SK-N-DZ (cell line): ENCODE measurements at places on chromosomes 13 and 19.
A peak's percentile ranks its signal among the peaks of the same experiment; 100 is the strongest.

GRCh38 chr13:31772231-31772630, 32.9 kb downstream of the RXFP2 start:
- no peak for DNase-seq

- peak; percentile 39 for DNase-seq
Observed at GRCh38 chr13:110869805-110870706, 44.8 kb downstream of the ANKRD10 start.

- no peak for DNase-seq
Observed at GRCh38 chr13:57899096-57899495, 267.6 kb downstream of the PCDH17 start.

- DNase-seq = no peak
Observed at GRCh38 chr13:84380866-84381265, 498.6 kb upstream of the SLITRK1 start.

DNA sequence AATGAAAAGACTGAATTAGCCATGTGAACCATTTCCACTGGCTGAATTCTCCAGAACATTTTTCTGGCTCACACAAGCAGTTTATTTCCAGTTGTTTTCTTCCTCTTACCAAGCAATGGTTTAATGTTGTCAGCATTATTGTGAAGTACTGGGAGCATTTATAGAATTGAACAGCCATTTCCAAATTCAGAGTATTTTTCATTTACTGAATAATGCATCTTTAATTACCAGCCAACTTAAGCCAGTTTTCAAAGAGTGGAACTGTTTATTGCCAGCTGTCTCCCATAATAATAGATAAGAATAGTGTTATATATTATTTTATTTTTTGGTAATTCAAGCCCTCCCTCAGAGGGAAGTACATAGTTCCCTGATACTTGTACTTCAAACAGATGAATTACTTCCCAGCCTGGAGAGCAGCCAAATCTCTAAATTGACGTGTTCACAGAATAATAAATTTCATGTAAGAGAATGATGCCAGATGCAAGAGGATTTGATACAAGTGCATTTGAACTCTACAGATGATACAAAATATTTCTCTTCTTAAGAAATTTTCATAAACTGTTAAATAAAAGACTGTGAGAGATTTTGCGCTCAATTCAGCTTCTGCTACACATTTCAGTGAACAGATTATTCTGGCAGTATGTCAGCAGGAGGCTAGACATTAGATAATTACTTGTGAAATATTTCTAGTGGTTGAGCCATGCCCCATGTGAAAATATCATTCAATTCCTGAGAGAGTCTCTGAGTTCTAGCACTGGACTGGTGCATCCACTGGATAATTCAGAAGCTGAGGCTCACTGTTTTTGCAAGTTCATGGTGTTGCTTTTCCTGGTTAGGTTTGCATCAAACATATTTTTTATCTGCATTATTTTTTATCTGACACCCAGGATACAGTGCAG, 315.9 kb downstream of the SLC7A1 start:
- DNase-seq = no peak

- DNase-seq = no peak
Observed at GRCh38 chr19:50939596-50939995, 13.2 kb downstream of the KLK5 start.

DNA sequence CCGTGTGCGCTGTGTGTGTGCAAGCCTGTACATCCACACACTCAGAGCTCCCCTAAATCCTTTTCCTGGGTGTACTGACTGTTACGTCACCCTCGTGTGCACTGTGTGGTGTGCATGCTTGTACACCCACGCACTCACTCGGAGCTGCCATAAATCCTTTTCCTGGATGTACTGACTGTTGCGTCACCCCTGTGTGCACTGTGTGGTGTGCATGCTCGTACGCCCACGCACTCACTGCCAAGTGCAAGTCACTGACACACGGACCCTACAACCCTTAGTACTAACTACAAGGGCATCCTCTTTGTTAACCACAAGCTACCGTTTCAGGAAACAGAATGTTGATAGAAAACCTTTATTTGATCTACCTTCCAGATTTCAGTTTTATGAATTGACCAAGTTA, 983.4 kb downstream of the EFNB2 start:
- DNase-seq = no peak

- no peak for DNase-seq
Observed at GRCh38 chr13:41546372-41547190, 89.2 kb downstream of the RGCC start.

GRCh38 chr13:36445278-36445677, 13.0 kb downstream of the CCNA1 start:
- no peak for DNase-seq

DNA sequence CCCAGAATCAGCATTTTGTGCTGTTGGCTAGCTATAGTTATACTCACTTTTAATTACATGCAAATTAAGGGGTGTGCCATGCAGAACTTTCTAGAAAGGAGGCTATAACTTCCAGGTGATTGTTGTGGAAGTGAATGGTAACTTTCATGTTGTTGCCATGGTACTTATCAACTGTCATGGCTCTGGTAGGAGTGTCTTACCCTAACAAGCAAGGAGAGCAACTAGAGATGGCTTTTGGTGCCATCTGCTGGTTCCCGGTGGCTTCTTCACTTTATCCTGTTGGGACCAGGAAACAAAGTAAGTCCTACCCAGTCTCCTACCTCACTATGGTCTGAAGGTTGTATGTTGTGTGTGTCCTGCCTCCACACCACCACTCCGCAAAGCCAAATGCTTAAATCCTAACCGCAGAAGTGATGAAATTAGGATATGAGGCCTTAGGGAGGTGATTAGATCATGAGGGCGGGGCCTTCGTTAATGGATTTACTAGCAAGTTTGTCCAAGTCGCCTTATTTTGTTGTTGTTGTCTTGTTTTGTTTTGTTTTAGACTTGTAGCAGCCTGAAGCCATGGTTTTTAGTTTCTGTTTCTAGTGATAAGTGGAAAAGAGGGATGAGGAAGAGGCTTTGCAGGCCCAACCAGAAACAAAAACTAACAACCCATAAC, 22.6 kb downstream of the FBXL12 start:
- peak; percentile 90 for DNase-seq

DNA sequence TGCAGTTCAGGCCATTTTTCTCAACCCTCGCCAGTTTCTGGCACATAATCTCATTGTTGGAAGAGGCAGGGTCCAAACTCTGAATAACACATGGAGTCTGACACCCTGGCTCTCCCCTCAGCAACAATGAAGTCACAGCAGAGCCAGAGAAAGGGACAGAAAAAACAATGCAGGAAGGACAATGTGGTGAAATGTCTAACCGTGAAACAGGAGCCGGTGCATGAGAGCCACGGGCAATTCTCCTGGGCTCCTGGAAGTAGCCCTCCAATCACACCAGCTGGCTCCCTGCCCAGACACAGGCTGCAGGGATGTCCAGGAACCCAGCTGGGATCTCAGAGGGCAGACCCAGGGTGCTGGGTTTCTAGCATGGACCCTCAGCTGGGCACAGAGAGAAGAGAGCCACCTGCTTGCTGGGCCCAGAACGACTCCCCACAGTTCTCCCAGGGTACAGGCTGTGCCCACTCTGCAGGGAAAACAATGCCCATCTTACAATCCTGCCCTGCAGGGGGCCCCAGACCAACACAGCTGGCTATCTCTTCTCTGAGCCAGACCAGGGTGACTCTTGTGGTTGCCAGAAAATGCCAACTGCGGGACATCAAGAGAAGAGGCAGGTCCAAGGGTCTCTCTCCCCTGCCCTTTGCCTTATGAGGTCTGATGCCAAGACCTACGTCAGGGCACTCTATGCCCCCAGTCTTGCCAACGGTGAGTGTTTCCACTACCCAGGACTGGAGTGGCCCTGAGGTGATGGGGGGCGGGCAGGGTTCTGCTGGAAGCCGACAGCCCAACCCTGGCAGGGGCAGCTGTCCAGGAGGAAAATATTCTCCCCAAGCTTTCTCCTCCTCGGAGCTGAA, 64.5 kb downstream of the CEBPG start:
- peak; percentile 28 for DNase-seq

- peak; percentile 51 for DNase-seq
Observed at GRCh38 chr19:10505583-10506229, 2.5 kb upstream of the KEAP1 start.

- no peak for DNase-seq
Observed at GRCh38 chr13:31638577-31638976, 100.7 kb upstream of the RXFP2 start.

DNA sequence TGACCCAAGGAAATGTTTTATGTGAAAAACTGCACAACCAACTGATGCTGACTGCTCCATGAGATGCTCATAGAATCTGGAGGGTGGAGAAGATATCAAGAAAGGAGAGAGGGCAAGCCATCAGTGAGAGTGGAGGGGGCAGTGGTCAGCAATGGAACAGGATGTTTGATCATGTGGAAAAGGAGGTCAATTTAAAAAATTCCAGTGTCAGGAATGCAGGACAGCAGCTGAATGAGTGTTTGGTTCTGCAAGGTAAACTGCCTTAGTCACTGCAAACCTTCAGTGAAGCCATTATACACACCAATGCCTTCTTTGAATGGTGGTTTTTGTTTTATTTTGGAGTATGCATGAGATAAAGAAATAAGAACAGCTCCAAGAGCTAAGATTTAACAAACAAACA, 121.5 kb downstream of the FGF14 start:
- DNase-seq = no peak

DNA sequence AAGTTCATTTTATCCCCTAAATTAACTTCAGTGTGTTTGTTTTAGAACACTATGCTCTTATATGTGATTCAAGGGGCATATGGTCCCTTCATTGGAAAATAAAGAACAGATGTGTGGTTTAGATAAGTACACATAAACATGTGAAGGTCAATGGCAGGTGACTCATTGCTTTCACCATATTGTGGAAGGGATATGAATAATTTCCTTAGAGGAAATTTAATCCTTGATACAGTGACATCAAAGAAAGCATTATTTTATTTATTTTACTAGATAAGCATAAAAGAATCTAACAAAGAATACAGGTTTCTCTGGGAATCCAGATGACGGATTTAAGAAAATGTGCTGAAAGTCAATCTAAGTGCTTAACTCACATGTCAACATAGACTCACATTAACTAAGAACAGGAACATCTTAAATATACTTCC, 373.5 kb downstream of the KCTD12 start:
- peak; percentile 35 for DNase-seq

- no peak for DNase-seq
Observed at GRCh38 chr19:45746866-45747265, 13.6 kb downstream of the MEIOSIN start.

GRCh38 chr19:53076984-53077383, 26.2 kb downstream of the ZNF160 start:
- peak; percentile 23 for DNase-seq

- no peak for DNase-seq
Observed at GRCh38 chr19:35742121-35742724, at the start of gene IGFLR1. Gene IGFLR1 (minus strand): TSS chr19:35742452. CDS start chr19:35741180, 1,272 bp downstream.

- no peak for DNase-seq
Observed at GRCh38 chr19:49889687-49890348, 6.9 kb downstream of the IL4I1 start.

GRCh38 chr13:49791315-49791710, 1.2 kb downstream of the KPNA3 start:
- DNase-seq = peak; percentile 23

GRCh38 chr19:46784262-46785053, 3.9 kb downstream of the SLC1A5 start:
- peak; percentile 54 for DNase-seq

- no peak for DNase-seq
Observed at GRCh38 chr19:35710784-35711723, 6.7 kb downstream of the ZBTB32 start.

GRCh38 chr19:48812094-48812929, 1.5 kb upstream of the BCAT2 start:
- peak; percentile 82 for DNase-seq

GRCh38 chr19:40611096-40611495, 9.9 kb downstream of the LTBP4 start:
- no peak for DNase-seq

DNA sequence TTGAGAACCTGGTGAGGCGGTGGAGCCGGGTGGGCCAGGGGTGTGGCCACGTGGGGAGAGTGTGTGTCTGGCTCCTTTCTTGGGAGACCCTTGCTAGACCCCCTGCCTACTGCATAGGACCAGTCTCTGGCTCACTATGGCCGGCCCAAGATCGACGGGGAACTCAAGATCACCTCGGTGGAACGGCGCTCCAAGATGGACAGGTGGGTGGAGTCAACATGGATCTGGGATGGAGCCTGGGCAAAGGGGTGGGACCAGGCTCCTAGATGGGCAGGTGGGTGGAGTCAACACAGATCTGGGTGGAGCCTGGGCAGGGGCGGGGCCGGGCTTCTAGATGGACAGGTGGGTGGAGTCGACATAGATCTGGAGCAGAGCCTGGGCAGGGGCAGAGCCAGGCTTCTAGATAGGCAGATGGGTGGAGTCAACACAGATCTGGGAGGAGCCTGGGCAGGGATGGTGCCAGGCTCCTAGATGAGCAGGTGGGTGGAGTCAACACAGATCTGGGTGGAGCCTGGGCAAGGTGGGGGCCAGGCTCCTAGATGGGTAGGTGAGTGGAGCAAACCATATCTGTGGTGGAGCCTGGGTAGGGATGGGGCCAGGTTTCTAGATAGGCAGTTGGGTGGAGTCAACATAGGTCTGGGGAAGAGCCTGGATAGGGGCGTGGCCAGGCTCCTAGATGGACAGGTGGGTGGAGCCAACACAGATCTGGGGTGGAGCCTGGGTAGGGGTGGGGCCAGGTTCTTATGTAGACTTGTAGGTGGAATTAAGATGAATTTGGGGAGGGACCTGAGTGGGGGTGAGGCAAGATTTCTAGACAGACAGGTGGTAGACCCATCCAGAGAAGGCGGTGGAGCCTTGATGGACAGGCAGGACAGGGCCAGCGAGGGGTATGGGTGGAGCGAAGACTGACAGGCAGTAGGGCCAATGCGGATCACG, 56.5 kb downstream of the VAV1 start:
- no peak for DNase-seq

DNA sequence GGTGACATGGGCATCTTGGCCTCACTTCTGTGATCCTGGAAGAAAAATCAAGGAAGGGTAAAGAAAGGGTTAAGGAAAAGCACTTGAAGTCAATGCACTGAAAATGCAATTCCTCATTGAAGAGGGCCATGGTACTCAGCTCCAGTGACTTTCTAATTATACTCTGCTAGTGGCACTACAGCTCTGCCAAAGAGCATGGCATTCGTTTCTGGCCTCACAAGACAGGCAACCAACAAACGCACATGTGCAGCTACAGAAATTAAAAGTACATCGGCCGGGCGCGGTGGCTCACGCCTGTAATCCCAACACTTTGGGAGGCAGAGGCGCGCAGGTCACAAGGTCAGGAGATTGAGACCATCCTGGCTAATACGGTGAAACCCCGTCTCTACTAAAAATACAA, 21.8 kb downstream of the SACS start:
- no peak for DNase-seq

DNA sequence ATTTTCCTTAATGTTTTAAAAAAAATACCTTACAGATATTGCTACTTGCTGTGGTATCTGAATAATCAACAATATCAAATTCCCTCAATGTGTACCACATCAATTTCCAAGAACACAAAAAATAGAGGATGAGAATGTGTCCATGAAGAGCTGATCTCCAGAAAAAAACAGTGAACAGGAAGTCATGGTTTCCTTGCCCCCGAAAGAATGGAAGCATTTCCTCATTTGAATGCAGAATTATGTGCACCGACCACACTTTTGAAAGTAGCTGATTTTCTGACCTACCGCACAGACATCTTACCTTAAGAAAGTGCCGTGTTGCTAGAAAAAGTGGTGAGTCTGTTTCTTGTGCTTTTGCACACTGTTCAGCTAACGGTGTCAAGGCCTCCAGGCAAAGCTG, 13.4 kb upstream of the EEF1AKMT1 start:
- no peak for DNase-seq
